Dermis microvascular lymphatic vessel endothelial cell (primary cell): ENCODE measurements at places on chromosomes 6 and 20. TPM values are rescaled to one million over a fixed set of nuclear protein-coding genes. Genes with fewer than 3 reads are reported as not detected.

GRCh38 chr6:134896910-134897309 lies 53.0 kb downstream of the ALDH8A1 start:
- DNase-seq: no peak

- DNase-seq: no peak
Measured at GRCh38 chr20:8344631-8345030, 212.6 kb downstream of the PLCB1 start.

DNA sequence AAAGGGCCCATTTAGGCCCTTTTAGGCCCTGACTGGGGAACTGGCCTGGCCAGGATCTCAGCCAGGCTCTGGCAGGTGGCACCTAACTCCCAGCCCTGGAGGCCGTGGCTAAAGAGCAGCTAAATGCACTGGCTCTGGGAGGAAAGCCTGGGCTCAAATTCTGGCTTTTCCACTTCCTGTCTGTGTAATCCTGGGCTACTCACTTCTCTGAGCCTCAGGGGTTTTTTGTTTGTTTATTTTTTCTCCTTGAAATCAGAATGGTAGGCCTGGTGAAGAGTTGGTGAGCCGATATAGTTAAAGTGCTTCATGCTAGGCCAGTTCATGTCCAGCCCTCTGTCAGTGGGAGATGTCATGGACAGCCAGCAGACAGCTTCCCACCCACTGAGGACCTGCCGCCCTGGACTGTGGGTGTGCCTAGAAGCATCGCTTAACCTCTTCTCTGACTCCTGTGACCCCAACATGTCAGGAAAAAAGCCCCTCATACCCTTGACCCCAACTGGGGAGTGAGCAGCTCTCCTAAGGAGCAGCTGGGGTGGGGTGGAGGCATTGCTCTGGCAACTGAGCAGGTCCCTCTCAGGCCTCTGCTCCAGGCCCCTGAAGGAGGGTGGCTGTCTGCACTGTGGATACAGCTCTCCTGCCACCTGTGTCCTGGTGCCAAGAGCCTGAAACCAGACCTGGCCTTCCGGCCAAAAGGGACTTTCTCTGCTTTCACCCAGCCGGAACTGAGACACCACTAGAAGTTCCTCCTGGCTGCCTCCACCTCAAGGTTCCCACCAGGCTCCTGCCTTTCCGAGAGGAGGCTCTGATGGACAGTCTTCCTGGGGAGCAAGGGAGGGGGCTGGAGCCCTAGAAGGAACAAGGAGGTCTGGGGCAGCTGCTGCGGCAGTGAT lies 57.2 kb upstream of the MYL9 start:
- DNase-seq: no peak

- DNase-seq: no peak
Measured at GRCh38 chr6:39948199-39948791, 14.0 kb upstream of the MOCS1 start.

Gene OPRL1
- 2.3 and 2.7 TPM in 2 replicates for total RNA-seq

DNA sequence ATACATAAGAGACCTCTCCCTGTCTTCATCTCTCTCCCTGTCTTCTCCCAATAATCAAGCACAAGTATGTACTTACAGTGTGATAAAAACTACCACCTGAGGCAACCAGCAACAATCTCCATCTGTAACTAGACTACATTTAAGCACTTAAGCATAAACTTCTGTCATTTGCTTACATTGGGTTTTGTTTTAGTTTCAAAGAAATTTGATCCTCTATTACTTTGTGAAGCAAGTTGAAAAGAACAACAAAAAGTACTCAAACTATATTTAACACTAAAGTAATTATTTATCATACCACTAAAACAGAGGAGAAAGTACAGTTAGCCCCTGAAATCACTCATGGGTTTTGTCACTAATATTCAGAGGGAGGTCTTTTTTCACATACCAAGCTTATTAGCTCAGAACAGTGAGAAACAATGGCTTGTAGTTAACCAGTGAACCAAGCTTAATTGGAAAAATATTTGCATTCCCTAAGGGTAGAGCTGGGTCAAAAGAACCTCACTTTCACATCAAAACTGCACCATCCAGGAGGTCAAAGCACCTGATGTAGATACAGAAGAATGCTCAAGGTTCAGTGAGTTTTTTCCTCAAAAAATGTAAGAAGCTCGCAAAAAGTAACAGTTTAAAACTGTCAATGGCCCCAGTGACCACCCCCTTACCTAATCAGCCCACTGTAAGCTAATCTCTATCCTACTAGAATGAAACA lies 34.1 kb downstream of the DCDC2 start:
- no peak for DNase-seq
